HEK293T (cell line): ENCODE measurements at places on chromosomes 2 and 18.

DNA sequence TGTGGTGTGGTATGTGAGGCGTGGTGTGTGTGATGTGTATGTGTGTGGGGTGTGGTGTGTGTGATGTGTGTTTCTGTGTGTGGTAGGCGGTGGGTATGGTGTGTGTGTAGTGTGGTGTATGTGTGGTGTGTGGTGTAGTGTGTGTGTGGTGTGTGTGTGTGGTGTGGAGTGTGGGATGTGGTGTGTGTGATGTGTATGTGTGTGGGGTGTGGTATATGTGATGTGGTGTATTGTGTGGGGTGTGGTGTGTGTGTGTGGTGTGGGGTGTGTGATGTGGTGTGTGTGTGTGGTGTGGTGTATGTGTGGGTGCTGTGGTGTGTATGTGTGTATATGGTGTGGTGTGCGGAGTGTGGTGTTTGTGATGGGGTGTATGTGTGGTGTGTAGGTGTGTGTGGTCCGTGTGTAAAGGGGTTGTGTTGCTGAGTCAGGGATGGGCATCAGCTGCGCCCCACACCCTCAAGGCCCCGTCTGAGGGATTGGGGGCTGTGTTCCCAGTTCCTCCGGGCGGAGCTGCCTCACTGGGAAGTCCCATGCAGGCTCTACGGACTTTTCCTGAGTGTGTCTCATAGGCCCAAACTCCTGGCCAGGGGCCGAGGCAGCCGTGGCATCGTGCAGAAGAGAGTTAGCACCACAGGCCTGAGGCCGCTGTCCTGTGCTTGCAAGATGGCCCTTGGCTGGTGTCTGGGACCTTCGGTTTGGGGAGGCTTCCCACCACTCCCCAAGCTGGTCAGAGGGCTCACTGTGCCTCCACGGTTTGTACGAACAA lies 18.2 kb upstream of the ARL4C start:
- DNase-seq: no peak

GRCh38 chr2:18487106-18487913 lies 73.1 kb downstream of the RDH14 start:
- DNase-seq: no peak

DNA sequence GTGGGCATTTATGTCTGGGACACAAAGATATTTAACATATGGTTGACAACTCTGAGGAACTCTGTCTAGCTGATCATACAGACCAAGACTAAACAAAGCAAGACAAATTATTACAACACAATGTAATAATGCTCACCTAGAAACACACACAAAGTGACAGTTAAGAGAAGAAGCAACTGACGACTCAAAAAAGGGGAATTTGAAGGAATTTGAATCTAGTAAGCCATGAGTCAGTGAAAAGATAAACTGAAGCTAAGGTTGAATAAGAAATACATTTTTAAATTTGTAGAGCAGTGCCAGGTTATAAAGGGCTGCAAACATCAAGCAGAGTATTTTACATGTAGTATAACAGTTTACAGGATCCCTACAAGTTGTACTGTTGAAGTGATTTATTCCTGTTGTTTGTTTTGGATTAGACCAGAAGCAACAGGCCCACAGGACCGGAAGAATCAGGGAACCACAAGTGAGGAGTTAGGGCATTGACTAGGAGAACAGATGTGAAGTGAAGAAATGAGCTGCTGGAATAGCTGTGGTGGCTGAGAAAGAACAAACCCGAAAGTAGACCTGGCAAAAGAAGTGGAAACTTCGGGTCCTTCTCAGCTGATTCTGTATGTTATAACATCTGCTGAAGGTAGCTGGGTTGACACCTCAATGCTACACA lies 35.6 kb downstream of the IFIH1 start:
- DNase-seq: no peak

DNA sequence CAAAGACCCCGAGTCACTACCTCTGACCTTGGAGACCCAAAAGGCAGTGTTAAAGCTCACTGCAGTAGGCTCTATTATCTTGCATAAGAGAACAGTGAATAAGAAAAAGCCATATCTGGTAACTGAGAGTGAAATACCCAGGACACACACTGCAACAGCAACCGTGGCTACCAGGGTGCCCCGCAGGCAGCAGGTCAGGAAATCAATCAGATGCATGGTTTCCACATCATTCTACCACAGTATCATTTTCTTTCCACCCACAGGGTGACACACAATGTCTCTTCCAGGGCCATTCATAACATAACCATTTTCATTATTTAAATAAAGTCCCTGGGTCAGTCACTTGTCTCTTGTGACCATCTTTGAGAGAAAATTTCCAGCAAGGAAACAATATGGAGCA lies 131.3 kb downstream of the CCBE1 start:
- DNase-seq: no peak

DNA sequence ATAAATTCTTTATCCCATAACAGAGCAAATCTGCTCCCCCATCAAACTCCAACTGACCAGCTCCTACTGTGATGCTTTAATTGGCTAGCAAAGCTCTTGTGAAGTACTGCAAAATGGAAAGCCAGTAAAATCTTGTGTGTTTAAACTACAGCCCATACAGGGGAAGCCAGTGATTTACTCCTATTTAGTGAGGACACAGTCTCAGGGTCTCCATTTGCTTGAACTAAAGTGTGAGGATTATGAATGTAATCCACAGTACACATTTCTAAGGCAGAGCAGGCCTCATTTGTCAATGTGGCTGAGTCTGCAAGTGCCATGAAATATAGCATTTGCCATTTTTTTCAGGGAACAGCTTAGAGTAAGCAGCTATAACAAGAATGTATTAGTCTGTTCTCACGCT lies 259.3 kb downstream of the PIEZO2 start:
- no peak for DNase-seq

DNA sequence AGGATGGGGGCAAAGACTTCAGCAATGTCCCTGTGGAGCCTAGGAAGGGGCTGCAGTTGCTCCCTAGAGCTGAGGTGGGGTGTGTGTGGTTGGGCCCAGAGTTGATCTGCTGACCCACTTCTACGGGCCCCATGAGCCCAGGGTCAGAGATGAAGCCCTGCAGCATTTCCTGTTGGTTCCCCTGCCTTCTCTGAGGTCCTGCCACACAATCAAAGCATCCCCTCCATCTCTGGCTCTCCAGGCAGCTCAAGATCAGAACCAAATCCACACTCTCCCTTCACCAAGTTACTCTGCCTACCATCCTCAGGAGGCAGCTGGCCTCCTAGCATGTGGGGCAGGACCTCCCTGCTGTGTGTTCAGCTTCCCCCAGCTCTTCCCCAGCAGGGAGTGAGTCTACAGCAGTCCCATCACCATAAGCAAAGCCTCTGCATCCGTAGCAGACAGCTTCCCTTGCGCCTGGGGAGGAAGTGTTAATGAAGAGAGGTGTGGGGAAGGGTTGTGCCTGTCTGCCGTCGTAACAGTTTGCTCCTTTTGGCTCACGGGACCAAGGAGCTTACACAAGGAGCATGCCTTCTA lies 26.9 kb downstream of the TMEM247 start:
- no peak for DNase-seq

- DNase-seq: no peak
These were observed 261.4 kb downstream of the TWIST2 start for GRCh38 chr2:239109041-239109927.

- DNase-seq: no peak
These were observed 59.4 kb upstream of the RAPH1 start for GRCh38 chr2:203594541-203594940.

- DNase-seq: no peak
These were observed 31.8 kb downstream of the MBD5 start for GRCh38 chr2:148052687-148053086.

GRCh38 chr18:57148263-57148662 lies 1.4 kb downstream of the BOD1L2 start:
- DNase-seq: no peak

GRCh38 chr18:22703883-22704585 lies 229.1 kb upstream of the RBBP8 start:
- peak; percentile 66 for DNase-seq

- no peak for DNase-seq
These were observed 61.0 kb downstream of the CIB4 start for GRCh38 chr2:26580151-26580550.

- no peak for DNase-seq
These were observed 18.2 kb downstream of the PFN4 start for GRCh38 chr2:24104906-24105305.

DNA sequence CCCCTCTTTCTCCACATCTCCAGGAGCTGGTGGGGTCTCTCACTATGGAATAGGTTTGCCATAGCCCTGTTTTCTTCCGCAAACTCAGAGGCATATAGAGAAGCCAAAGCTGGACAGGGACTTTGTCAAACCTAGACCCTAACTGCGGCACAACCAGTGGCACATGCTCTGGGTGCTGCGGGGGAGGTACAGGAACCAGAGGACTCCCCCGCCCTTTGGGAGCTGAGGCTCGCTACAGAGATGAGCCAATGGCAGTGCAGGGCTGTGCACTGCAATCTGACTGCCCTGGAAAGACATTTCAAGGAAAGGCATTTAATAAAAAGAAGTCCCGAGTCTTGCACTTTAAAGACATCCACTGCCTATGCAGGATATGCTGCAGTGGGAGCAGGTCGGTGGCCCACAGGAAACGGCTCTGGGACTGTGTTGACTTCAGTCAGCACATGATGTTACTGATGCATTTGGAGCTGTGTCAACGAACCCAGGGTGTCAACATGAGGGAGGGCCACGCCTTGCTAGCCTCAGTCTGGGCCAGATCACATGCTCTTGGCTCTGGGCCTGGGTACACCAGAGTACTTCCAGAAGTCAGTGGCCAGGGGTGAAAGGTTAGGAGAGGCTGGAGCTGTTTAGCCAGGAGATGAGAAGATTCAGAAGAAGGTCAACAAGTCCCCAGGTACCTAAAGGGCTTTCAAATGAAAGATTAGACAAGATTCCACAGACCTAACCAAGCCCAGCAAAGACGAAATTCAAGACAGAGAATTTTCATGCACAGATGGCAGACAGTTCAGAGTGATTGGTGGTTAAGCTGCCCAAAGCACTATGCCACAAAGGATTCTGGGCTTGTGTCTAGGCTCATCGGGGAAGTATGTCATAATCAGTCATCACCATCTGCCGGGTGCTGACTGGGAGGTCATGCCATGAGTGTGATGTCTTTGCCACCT lies 8.2 kb downstream of the SLC35F6 start:
- no peak for DNase-seq

- DNase-seq: no peak
These were observed 127.8 kb upstream of the PPP1CB start for GRCh38 chr2:28623582-28624405.

GRCh38 chr2:79846878-79847277 lies 334.0 kb downstream of the CTNNA2 start:
- no peak for DNase-seq

- no peak for DNase-seq
These were observed 7.9 kb downstream of the SCG2 start for GRCh38 chr2:223594259-223594658.

GRCh38 chr2:196516564-196516963 lies 123.0 kb upstream of the CCDC150 start:
- DNase-seq: no peak

DNA sequence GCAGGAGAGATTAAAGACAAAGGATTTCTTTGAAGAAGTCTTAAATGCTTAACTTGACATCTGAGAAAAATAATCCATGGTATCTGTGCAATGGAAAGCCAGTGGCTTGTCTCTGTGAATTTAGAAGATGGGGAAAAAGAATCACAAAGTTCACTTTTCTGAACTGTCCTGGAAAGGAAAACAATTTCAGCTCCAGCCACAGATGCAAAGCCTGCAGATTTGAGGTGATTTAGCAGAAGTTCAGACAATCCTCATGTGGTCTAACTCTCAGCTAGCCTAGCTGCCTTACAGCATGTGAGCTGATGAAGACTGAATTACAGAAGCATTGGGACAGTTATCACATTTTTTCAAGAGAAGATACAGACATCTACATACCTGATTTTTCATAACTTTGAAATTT lies 126.7 kb upstream of the ITGB6 start:
- no peak for DNase-seq

DNA sequence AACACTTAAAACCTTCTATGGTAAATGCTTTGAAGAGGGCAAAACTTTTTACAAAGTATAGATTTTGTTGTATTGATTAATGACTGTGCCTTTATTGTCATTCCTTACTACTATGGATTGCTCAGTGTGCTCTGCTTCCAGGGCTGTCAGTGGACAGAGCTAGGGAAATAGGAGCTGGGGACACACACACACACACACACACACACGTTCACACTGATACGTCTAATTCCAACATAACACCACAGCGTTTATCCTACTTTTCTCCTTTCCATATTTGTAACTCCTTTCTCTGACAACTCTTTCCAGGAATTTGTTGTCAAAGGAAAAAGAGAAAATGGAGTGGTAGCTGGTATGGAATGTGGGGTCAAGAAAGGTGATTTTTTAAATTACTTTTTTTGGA lies 21.8 kb downstream of the WDR7 start:
- DNase-seq: no peak
